Right forelimb (tissue), 1 donor: ENCODE measurements at places on chromosomes 12 and 14.

DNA sequence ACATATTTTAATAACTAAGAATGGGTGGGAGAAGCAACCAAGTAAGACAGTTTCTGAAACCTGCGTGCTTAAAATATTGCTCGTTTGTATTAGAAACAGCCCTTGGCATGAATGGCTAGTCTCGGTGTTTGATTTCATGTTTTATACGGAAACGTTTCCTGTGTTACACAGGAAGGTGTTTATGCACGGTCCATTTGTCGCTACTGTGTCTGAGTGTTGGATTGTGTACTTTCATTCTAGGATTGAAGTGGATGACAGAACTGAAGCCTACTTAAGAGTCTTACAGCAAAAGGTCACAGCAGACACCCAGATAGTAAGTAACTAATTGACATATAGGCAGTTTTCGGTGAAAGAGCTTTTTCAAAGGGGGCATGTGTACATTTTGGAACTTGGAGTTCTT is 19.6 kb downstream of the PIWIL1 start:
- DNase-seq: no peak

DNA sequence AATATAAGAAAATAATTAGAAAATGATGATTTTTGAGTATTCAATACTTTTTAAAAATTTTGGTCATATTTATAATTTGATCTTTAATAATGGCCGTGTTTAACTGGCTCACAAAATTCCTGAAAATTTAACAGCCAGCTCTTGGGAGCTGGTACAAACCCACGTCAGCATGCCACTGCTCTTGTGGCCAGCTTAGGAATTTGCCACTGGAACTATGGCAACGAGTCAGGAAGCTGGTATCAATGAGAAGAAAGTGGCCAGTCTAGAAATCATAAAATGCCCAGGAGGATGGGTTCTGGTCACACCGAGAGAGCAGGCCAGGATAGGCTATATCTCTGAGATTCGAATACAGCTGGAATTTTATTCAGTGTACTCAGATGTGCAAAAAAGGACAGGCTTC is 72.2 kb upstream of the PLEKHG3 start:
- DNase-seq: no peak

- no peak for DNase-seq
Measured at GRCh38 chr14:60008042-60008441, 83.7 kb upstream of the PCNX4 start.

DNA sequence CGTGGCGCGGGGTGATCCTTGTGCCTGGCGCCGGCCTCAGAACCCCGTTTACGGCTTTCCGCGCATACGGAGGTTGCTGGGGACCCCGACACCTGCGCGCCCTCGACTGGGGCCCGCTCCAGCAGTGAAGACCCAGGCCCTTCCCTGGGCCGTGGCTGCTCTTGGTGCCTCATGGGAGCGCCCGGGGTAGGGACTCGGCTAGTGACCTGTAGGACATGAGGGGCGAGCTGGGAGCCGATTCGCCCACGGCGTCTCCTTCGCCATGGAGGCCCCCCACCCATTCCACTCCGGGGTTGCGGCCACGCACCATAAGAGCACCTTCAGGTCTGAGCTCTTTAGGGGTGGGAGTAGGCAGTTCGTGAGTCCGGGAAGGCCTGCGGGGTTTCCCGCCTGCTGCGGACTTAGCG is 14.2 kb upstream of the PAX9 start:
- DNase-seq: no peak

GRCh38 chr12:33486058-33486457 is 46.4 kb upstream of the SYT10 start:
- no peak for DNase-seq

DNA sequence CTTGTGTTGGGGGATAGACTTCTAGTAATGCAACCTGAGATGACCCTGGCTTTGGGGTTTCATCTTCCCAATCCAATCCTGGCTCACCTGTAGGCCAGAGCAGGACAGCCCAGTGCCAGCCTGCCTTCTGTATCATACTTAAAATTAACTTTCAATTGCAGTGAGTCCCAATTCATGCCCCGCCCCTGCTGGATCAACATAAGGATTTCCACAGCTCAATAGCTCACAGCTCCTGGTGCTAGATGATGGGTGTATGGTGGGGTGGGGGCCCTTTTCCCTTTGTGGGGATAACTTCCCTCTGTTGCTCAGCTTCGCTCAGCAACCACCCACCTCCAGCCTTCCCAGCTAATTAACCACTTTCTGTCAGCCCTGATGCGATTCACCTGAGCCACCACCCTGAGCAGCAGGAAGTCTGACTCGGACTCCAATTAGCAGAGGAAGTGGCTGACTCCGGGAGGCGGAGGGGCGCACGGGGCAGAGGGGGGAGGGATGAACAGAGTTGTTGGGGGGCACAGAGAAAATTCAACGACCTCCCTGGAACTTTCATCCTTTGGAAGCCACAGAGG is 24.3 kb upstream of the CHGA start:
- DNase-seq: no peak

- no peak for DNase-seq
Measured at GRCh38 chr12:7156259-7157197, 26.4 kb downstream of the CLSTN3 start.

DNA sequence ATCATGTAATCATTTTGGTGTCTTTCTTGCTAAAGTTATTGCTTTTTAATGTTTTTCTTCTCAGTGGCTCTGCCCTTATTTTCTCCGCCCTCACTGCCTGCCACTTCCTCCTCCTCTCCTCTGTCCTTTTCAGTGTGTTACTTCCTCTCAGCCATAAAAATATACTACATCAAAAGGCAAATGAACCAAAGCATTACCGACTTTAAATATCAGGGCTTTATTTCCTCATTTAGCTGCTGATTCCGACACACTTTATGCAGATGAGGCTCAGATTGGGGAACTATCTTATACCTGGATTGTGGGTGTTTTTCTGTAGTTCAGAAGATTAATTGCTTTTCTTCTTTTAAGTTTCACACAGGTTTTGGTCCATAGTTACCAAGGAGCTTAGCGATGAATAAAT is 118.1 kb downstream of the CMAS start:
- no peak for DNase-seq

GRCh38 chr14:105531088-105531893 is 4.9 kb downstream of the TMEM121 start:
- no peak for DNase-seq

- DNase-seq: no peak
Measured at GRCh38 chr12:110686294-110686903, 2.5 kb downstream of the HVCN1 start.

- DNase-seq: no peak
Measured at GRCh38 chr12:79233341-79233781, 368.8 kb downstream of the SYT1 start.

GRCh38 chr14:56125772-56126636 is 7.8 kb downstream of the PELI2 start:
- DNase-seq: no peak

DNA sequence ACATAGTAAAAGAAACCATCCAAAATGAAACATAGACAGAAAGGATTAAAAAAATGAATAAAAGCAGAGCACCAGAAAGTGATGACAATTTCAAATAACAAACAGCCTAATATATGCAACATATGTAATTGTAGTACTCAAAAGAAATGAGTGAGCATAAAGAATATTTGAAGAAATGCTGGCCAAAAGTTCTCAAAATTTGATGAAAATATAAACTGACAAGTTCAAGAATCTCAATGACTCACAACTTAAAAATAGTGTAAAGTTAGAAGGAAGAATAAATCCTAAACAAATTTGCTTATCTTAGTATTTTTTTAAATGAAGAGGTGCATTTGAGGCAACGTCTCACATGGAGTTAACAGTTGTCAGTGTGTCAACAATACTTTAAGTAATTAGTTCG is 498.9 kb downstream of the SLC6A15 start:
- no peak for DNase-seq

DNA sequence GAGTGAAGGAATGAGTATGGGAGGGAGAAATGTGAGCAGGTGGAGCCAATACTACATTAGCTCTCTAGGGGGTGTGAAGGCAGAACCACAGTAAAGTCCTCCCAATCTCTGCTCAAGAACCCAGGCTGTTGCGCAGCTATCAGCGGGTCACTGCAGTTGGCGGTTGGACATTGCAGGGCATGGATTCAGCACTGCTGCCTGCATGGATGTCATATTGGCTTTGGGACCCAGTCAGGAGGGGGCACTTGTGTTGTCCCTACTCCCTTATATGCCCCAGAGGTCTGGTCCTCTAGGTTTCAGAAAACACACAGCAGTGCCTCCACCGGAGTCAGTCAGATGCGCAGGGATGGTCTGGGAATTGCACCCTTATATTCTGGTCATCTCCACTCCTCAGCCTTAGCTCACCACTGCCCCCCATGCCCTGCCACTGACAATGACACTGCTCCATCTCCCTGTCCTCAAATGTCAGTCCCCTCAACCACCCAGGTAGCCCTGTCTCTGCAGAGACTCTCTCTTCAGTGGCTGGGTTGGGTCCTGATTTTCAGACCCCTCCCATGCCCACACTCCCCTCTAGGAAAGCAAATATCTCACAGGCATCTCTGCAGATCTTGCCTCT is 9.6 kb downstream of the ZDHHC22 start:
- DNase-seq: no peak

DNA sequence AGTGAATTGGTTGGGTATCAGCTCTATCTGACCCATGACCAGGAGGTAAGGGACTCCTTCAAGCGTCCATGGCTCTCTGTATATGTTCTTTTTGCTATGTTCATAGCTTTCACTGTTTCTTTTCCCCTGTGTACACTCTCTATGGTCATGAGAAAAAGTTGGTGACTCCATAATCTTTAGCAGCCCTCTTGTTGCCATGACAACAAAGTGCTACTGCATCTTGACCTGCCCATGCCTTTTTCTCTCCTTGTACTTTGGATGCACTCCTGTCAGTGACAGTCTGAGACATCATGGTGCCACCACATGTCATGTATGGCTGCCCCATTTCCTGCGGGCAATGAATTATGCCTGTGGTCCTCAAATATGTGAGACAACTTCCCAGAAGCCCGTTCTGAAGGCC is 280.2 kb downstream of the TMEM121 start:
- DNase-seq: no peak

DNA sequence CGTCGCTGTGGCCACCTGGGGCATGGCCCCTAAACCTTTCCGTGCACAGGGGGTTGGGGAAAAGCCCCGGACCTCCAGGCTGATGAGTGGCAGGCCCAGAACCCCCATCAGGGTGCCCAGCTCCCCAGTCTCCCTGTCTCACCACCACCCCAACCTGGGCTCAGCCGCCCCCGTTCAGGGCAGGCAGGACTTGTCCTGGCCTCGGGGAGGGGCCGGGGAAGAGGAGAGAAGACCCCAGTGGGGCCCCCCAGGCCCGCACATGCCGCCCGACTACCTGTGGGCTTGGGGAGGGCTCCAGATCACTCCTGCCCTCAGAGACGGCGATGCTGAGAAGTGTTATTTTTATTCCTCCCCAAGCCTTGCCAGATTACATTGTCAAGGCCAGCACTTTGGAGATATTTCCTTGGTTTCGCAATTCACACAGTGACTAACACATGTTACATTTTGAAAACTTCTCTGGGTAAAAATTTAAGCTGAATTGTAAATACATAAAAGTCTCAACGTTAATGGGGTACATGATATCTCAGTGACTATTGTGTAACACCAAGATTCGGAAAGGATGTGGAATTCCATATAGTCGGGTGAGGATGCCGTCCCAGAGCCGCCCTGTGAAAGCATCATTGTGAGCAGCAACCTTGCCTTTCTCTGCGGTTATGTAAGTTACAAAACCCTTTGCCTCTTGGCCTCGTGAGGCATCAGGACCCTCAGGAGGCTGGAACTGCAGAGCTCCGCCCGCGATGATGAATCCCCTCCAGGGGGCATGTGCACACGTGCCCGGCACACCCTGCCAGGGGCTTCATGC is 85.6 kb upstream of the DIO3 start:
- DNase-seq: peak; percentile 42

- no peak for DNase-seq
Measured at GRCh38 chr14:94307410-94307992, 14.4 kb upstream of the SERPINA10 start.

- DNase-seq: no peak
Measured at GRCh38 chr12:43169115-43169681, 382.8 kb downstream of the ADAMTS20 start.

- DNase-seq: peak; percentile 73
Measured at GRCh38 chr12:46267575-46267824, 1.3 kb downstream of the SLC38A1 start.

DNA sequence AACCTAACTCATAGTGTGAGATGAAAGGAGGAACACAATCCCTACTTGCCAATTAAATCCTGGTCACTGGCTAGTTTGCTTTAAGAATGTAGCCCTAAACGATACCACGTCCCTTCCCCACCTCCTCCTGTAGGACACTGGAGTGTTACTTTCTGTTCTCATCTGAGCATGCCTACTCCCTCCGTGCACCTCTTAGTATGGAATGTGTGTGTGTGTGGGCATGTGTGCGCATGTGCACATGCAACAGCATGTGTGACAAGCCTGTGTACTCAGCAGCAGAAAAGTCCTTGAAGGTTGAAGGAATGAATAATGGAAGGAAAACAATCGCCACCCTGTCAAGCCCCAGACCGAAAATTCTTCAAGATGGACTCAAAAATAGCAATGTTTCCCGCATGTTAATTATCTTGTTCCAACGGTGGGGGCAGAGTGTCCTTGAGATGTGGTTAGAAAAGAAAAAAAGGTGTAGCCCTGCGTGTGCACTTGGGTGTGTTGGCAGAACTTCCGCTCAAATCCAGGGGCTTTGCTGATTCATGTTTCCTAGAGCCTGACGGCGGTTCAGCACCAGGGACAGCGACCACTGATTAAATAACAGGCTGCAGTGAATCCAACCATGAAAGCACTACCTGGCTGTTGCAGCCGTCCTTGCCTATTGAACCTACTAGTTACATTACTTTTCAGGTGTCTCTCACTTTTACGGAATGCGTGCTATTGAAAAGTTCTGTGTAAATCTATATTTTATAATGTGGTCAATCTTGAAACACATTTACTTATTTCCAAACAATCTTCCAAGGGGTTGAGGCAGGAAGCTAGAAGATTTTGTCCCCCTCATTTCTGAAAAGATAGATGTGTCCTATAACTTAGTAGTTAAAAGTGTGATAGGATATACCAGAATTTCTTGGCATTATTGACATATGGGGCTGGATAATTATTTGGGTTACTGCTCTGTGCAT is 79.8 kb downstream of the SRRM4 start:
- peak; percentile 70 for DNase-seq

- DNase-seq: no peak
Measured at GRCh38 chr14:22822016-22822570, 6.9 kb upstream of the SLC7A7 start.

DNA sequence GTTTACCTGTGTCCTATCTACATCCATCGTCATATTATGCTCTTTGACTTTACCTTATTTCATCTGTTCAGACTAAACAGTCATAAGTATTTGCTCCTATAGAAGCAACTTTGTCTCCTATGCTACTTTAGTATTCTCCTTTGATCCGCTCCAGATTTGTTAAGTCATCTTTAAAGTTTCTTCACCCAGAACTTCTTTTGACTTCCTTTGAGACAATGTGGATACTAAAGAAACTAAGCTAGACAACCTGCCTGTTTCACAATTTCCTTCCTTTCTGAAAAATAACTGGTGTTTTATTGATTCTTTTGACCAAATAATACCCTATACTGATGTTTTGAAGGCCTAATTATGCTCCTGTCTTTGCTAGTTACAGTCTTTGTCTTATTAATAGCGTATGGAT is 30.0 kb upstream of the LRRK2 start:
- no peak for DNase-seq
